ENCODE measurements at places on chromosomes 7 and 10. TPM values are rescaled to one million over a fixed set of nuclear protein-coding genes. Genes with fewer than 3 reads are reported as not detected.

CTAGE8 gene
- total RNA-seq: 2.0 TPM

CYP17A1 gene
- total RNA-seq: not detected

PTPRN2 gene
- total RNA-seq: 0.31 TPM

SDK1 gene
- 0.16 TPM for total RNA-seq

DRGX gene
- total RNA-seq: not detected

STEAP1B gene
- not detected for total RNA-seq

HDAC9 gene
- 3.0 TPM for total RNA-seq

GRCh38 chr10:24720096-24720495 lies 3.6 kb downstream of the ARHGAP21 start:
- DNase-seq: no peak

DNA sequence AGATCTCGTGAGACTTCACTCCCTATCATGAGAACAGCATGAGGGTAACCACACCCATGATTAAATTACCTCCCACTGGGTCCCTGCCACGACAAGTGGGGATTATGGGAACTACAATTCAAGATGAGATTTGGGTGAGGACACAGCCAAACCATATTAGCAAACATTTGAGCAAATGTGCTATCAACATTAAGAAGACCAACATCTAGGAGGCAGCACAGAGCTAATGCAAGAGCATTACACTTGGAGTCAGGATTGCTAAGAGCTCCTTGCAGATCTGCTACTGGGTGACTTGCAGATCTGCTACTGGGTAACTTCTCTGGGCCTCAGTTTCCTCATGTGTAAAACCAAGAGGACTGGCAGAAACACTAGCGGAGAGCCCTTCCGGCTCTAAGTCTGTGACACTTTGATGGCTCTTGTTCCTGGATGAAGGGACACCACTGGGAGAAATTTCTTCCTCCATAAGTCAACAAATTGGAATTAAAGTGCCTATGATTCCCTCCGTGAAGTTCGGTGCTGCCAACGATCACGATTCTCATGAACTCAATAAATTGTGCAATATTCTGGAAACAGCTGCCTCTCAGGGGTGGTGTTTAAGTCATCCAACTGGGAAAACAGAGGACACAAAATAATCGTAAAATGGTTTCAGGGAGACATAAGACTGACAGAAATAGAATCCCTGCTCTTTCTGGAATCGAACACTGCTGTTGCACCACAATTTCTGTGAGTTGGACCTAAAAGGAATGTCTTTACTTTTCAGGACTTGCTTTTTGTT lies 115.8 kb upstream of the ITGB1 start:
- no peak for DNase-seq

- DNase-seq: no peak
Measured at GRCh38 chr10:99617696-99618095, 2.5 kb downstream of the SLC25A28 start.

- DNase-seq: no peak
Measured at GRCh38 chr7:151896486-151896885, 19.6 kb upstream of the PRKAG2 start.

GRCh38 chr7:55134786-55135185 lies 116.0 kb downstream of the EGFR start:
- DNase-seq: no peak

- no peak for DNase-seq
Measured at GRCh38 chr10:126270111-126270510, 118.2 kb downstream of the ADAM12 start.

- DNase-seq: no peak
Measured at GRCh38 chr7:129851809-129852208, 101.0 kb downstream of the UBE2H start.

DNA sequence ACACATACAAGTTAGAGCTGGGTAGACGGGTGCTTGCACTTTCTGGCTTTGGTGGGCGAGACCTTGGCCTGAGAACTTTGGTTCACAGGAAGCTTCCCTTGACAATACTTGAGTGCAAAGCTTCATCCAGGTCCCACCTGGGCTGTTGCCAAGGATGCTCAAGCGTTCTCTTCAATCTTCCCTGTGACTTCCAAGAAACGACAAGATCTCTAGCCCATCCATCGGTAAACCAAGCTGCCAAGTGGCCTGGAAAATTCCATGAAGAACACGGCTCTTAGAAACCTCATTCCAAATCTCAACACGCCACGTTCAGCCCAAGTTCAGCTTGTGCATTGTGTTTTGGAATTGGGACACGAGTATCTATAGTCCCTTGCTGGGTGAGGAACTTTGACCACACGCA lies 84.7 kb downstream of the CHST15 start:
- DNase-seq: no peak

GRCh38 chr10:91941426-91941825 lies 17.9 kb downstream of the BTAF1 start:
- DNase-seq: no peak

GRCh38 chr10:113000876-113001598 lies 51.0 kb downstream of the TCF7L2 start:
- DNase-seq: no peak

DNA sequence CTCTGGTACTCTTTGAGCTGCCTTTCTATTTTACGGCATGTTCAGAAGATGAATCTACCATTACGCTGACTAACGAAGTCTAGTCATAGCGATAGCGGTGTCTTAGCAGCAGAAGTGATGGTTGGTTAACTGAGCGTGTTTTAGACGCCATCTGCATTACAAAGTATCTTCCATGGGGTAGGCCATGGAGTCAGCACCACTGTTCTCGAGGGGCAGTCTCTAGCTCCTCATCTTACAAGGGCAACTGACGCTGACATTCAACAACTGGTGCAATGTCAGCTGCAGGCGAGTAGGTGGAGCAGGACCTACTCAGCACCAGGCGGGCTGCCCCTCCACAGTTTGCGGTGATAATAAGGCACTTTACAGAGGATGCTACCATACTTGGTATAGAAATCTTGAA lies 88.7 kb downstream of the ADARB2 start:
- DNase-seq: no peak

DNA sequence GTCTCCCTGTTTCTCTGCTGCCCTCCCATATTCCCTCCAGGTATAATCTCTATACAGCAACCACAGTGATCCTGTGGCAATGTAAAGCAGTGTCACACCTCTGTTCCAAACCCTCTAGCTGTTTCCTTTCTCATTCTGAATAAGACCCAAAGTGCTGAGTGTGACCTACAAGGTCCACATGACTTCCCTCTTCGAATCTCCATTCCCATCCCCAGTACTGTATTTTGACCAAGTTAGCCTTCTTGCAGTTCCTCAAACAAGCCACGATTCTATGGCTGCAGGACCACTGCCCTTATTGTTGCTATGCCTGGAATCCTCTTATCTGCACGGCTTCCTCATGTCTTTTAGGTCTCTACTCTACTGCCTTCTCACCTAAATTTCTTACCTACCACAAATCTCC lies 291.9 kb downstream of the DOCK4 start:
- no peak for DNase-seq

GRCh38 chr10:123755061-123755460 lies 88.9 kb downstream of the GPR26 start:
- DNase-seq: no peak

DNA sequence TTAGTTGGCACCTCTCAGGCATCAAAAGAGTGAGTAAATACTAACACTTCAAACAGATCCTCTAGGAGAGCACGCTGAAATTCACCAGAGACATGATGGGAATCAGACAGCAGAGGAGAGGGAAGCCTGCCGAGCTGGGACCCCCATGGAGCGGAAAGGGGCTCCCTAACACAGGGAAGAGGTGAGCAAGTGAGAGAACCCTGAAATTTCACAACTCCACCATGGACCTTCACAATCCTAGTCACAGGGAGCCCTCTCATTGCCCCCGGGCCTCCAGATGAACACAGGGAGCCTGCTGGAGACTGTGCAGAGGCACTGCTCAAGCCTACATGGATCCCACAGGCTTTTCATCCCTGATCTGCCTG lies 59.2 kb upstream of the ANTXRL start:
- DNase-seq: no peak
